RWPE1 (cell line): ENCODE measurements at places on chromosomes 4 and X.

GRCh38 chr4:174648812-174649211 lies 126.5 kb upstream of the HPGD start:
- no peak for DNase-seq

DNA sequence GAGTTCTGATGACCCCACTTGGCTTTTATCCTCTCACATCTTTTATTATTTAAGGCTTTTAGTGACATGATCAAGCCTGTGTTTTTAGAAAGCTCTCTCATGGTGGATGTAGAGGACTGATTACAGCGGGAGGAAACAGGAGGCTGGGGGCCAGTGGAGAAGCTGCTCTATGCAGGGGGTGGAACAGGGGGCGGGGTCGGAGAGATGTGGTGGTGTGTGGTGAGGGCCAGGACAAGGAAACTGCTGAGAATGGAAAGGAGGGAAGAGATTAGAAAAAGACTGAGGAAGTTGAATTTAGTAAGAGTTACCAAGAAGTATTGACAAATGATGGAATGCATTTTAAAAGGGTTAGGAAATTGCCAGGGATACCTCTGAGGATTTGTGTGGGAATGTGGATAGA lies 292.2 kb downstream of the ZIC3 start:
- no peak for DNase-seq

DNA sequence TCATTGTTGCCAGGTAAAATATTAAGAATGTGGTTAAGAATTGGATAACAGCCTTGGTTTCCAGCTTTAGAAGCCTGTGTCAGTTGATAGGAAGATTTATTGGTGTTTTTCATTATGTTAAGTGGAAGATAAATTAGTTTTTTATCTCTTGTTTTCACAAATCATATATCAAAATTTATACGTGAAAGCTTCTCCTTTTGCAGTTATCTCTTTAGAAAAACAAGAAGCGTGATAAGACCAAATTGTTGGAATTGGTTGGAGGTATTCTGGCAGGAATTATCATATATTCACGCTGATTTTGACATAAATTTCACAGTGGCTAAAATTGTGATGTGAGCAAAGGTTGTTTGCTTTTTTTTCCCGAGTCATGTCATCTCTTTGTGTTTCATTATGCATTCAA lies 90.6 kb downstream of the FRMPD4 start:
- no peak for DNase-seq

DNA sequence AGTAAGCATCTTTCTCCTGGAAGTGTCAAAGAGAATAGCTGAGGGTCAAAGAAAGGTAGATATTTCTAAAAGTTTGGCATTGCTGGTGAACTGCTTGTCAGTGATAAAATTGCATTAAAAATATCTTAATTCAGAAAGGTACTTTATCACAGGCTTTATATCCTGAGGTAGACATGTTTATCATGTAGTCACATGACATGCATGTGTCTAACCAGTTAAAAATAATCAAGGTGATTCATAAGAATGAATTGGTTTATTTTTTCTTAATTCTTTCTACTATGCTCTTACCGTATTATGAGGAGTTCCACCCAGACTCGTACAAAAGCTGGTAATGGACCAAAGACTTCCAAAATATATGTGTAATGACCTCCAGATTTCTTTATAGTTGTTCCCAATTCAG lies 6.1 kb downstream of the SLC7A11 start:
- DNase-seq: no peak

DNA sequence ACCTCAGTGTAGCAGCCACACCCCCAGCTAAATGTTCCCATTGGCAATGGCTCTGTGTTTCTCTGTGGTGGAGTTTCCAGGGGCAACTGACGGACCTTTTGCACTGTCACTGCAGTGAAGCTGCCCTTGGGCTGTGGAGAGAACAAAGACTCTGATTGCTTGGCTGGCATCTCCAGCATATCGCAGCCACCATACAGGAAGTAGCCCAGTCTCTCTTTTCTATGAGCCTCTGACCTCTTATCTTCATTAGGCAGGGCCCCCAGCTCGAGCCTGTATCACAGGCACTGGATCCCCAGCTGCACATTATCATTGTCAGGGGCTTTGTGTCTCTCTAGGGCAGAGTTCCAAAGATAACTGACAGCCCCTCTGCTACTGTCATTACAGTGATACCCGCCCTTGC lies 483.5 kb downstream of the ARAP2 start:
- no peak for DNase-seq

GRCh38 chrX:64437218-64437617 lies 42.0 kb upstream of the MTMR8 start:
- no peak for DNase-seq

DNA sequence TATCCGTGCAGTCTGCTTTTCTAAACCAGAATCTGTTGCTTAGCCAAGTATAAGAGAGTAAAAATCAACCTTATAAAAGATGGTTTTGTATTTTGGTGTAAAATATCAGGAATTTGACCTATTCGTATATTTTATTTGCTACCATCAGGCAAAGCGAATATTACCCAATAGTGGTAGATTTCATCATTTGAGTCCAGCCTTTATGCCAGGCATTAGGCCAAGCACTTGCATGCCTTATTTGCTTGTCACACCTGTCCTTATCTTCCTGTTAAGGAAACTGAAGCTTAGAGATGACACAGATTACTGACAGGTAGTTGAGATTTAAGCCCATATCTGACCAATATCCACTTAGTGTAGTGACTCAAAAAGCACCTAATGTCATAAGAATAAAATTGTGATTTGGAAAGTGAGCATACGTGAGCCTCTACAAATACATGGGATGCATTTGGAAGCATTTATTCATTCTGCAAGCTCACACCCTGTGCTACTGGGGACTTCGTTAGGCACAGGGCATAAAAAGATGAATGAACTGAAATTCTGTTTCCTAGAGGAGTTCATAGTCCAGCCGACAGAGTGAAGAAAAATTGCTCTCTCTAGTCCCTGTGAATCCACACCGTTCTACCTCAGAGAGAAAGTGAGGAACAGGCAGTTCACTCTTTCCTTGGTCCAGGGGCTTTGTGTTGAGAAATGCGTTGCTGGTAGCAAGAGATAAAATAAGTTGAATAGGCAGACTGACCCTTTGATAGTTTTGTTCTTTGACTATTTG lies 2.3 kb upstream of the RNF212 start:
- peak; percentile 6 for DNase-seq

GRCh38 chr4:6749340-6750171 lies 33.0 kb upstream of the KIAA0232 start:
- peak; percentile 39 for DNase-seq

DNA sequence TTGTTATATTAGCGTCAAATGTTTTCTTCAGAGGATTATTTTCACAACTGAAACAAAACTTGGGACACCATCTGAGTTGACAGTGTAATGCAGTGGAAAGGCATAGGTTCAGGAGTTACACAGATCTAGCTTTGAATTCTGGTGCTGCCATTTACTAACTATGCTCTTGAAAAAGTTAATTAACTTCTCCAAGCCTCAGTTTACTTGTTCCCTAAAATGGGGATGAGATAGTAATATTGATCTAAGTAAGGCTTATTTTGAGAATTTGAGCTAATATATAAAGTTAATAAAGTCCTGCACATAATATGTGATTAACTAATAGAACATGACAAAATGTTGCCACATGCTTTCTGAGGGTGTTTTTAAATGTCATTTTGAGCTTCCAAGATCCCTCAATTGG lies 112.6 kb downstream of the FRAS1 start:
- no peak for DNase-seq
